HT1080 (cell line): ENCODE measurements at places on chromosomes 3 and 15.

- DNase-seq = peak; percentile 49
Observed at GRCh38 chr15:47388299-47388698, 329.0 kb upstream of the SEMA6D start.

- DNase-seq = no peak
Observed at GRCh38 chr3:183930086-183930485, 45.4 kb upstream of the PARL start.

GRCh38 chr3:53089511-53089910 lies 40.7 kb downstream of the RFT1 start:
- no peak for DNase-seq

DNA sequence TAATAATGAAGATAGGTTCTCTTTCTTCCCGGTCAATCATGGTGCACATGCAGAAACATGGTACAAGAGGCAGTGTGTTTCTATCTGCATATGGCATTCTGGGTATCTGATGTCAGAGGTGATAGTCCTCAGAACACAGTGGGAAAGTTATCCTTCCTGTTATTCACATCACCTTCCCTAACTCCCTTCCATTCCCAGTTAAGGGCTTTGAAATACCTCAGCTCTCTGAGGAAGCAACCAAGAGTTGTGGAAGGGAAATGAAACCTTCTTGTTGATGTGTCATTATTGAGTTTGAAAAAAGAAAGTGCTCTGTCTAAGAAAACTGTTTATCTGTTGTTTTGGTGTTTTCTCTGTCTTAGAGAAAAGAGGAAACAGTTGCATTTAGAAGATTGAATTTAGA lies 21.9 kb upstream of the P2RY13 start:
- DNase-seq = no peak

- no peak for DNase-seq
Observed at GRCh38 chr15:92033723-92034122, 180.2 kb downstream of the SLCO3A1 start.

- DNase-seq = no peak
Observed at GRCh38 chr3:22101351-22101750, 350.3 kb upstream of the ZNF385D start.

DNA sequence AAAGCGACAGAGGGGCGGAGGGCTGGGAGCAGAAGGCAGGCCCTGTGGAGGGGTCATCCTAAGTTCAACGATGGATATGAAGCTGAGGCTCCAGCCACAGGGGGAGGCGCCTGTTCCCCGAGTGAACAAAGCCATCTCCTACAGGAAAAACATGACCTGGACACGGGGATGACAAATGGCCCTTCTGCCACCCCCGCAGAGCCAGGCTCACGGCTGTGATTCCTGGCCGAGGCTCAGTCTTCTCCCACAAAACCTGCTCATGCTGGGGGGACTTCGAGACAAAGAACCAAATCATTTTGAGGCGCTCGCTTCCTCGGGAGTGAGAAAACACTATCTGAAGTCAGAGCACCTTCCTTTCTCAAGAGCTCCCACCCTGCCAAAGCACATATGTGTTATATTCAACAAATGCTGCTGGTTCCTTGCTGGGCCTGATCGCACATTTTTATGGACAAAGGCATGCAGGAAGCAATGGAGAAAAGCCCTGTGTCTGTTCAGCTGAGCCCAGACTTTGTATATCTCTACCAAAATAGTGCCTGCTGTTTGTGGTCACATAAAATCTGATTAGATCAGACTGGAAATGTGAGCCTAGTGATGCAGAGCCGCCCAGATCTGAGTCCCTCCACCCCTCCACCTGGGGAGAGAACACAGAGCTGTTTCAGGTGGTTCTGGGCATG lies 5.6 kb downstream of the RBP1 start:
- DNase-seq = peak; percentile 58

GRCh38 chr3:69200384-69201068 lies 78.1 kb upstream of the LMOD3 start:
- peak; percentile 62 for DNase-seq
